ENCODE measurements at places on chromosomes 5 and 9.

- no peaks in the 10 kb centered on the region for H3K4me1 ChIP-seq
- no peaks in the 10 kb centered on the region for H3K27me3 ChIP-seq
- no peak for DNase-seq
- H3K27ac ChIP-seq: no peak overlapping the region
These were observed 131.4 kb downstream of the CD180 start for GRCh38 chr5:67065237-67065636.

- peak overlapping the region; percentile 63 for H3K27ac ChIP-seq
- H3K4me3 ChIP-seq: peak overlapping the region; percentile 82
- H3K36me3 ChIP-seq: peaks cover 21% of the 10 kb centered on the region
- no peaks in the 10 kb centered on the region for H3K27me3 ChIP-seq
- peaks cover 18% of the 10 kb centered on the region for H3K4me1 ChIP-seq
These were observed 530 bp downstream of the RAPGEF1 start for GRCh38 chr9:131739133-131739958.

DNA sequence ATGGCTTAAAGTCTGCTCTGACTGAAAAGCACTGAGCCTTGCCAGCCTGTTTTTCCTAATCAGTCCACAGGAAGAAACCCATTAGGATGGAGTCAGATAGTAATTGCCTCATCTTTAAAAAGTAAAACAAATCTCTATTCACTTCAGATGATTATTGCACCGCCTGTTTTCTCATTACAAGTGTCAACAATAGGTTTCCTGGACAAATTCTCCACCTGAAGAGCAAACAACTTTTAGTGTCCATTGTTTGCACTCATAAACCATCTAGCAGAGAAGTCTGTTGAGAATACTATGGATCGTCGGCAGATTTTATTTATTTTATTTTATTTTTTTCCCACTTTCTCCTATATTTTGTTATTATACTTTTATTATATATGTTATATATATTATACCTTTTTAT lies 20.3 kb downstream of the C5orf63 start:
- no peaks in the 10 kb centered on the region for H3K4me1 ChIP-seq
- H3K27ac ChIP-seq: no peak overlapping the region
- H3K27me3 ChIP-seq: no peaks in the 10 kb centered on the region
- DNase-seq: no peak
- H3K4me3 ChIP-seq: no peak overlapping the region

DNA sequence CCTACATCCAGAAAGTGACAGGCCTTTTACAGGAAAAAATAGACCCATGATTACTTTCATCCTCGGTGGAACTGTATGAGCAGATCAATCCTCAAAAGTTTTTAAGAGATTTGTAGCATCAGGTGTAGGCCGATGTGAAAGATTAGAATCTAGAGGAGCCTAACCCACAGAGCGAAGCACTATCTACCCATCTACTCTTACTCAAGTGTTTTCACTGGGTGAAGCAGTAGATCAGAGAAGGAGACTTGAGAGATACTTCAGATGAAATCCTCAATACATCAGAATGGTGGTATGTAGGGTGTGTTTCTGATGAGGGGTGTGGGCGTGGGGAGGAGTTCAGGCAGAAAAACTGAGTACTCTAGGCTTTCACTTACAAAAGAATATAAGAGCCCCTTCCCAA lies 192.8 kb downstream of the FER start:
- no peak overlapping the region for H3K4me3 ChIP-seq
- H3K27ac ChIP-seq: no peak overlapping the region
- H3K36me3 ChIP-seq: no peaks in the 10 kb centered on the region
- H3K27me3 ChIP-seq: no peaks in the 10 kb centered on the region

- no peaks in the 10 kb centered on the region for H3K27me3 ChIP-seq
- no peaks in the 10 kb centered on the region for H3K4me1 ChIP-seq
- H3K27ac ChIP-seq: no peak overlapping the region
- no peaks in the 10 kb centered on the region for H3K36me3 ChIP-seq
- DNase-seq: no peak
These were observed 166.2 kb downstream of the NFIB start for GRCh38 chr9:14147738-14148137.

GRCh38 chr9:115845648-115846312 lies 307.8 kb upstream of the PAPPA start:
- no peaks in the 10 kb centered on the region for H3K36me3 ChIP-seq
- H3K4me3 ChIP-seq: no peak overlapping the region
- DNase-seq: peak; percentile 2

- H3K36me3 ChIP-seq: no peaks in the 10 kb centered on the region
- no peak overlapping the region for H3K27ac ChIP-seq
- H3K27me3 ChIP-seq: no peaks in the 10 kb centered on the region
These were observed 294.3 kb downstream of the FBXL7 start for GRCh38 chr5:15794052-15794985.

GRCh38 chr5:171848486-171848885 lies 62.9 kb downstream of the SMIM23 start:
- H3K4me3 ChIP-seq: no peak overlapping the region
- no peaks in the 10 kb centered on the region for H3K4me1 ChIP-seq
- no peak for DNase-seq
- H3K27ac ChIP-seq: no peak overlapping the region
- H3K27me3 ChIP-seq: no peaks in the 10 kb centered on the region

- H3K4me1 ChIP-seq: no peaks in the 10 kb centered on the region
- DNase-seq: no peak
- H3K27ac ChIP-seq: no peak overlapping the region
These were observed 38.6 kb downstream of the CAPSL start for GRCh38 chr5:35899800-35900199.

GRCh38 chr9:88011005-88011766 lies 36.9 kb upstream of the CDK20 start:
- no peak overlapping the region for H3K4me3 ChIP-seq
- H3K36me3 ChIP-seq: no peaks in the 10 kb centered on the region
- no peaks in the 10 kb centered on the region for H3K27me3 ChIP-seq
- DNase-seq: no peak
- H3K4me1 ChIP-seq: no peaks in the 10 kb centered on the region

GRCh38 chr5:37002176-37002751 lies 125.7 kb downstream of the NIPBL start:
- no peak overlapping the region for H3K4me3 ChIP-seq
- H3K36me3 ChIP-seq: peaks cover 4% of the 10 kb centered on the region
- H3K27ac ChIP-seq: no peak overlapping the region
- DNase-seq: no peak
- no peaks in the 10 kb centered on the region for H3K4me1 ChIP-seq

- H3K27me3 ChIP-seq: no peaks in the 10 kb centered on the region
- H3K4me3 ChIP-seq: no peak overlapping the region
These were observed 80.3 kb upstream of the SARDH start for GRCh38 chr9:133818444-133818843.

- no peaks in the 10 kb centered on the region for H3K4me1 ChIP-seq
- no peaks in the 10 kb centered on the region for H3K36me3 ChIP-seq
- H3K4me3 ChIP-seq: no peak overlapping the region
- DNase-seq: peak; percentile 62
- no peak overlapping the region for H3K27ac ChIP-seq
These were observed 112.5 kb downstream of the FAM174A start for GRCh38 chr5:100647461-100648230.

DNA sequence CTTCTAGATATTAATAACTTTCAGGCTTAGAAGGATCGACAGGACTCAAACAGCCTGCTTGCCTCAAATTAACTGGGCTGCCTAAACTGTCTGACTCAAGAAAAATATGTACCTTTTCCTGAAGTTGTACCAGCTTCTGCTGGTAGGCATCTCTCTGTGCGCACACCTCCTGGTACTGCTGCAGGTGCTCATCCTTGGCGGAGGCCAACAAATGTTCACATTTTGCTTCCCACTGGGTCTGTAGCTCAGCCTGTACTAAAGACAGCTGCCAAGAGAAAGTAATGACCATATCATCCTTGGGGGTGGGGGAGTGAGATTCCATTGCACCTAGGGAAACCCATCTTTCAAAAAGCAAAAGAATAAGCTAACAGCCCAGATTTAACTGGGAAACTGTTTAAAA lies 22.5 kb downstream of the SLC31A2 start:
- H3K27me3 ChIP-seq: no peaks in the 10 kb centered on the region
- no peaks in the 10 kb centered on the region for H3K4me1 ChIP-seq
- DNase-seq: no peak
- no peak overlapping the region for H3K27ac ChIP-seq
- peaks cover 45% of the 10 kb centered on the region for H3K36me3 ChIP-seq

GRCh38 chr5:169039592-169039991 lies 261.3 kb downstream of the SLIT3 start:
- H3K27me3 ChIP-seq: no peaks in the 10 kb centered on the region
- DNase-seq: no peak
- no peak overlapping the region for H3K27ac ChIP-seq
- H3K4me3 ChIP-seq: no peak overlapping the region

GRCh38 chr9:33818847-33819500 lies 2.0 kb downstream of the UBE2R2 start:
- peak overlapping the region; percentile 98 for H3K27ac ChIP-seq
- no peaks in the 10 kb centered on the region for H3K27me3 ChIP-seq
- H3K36me3 ChIP-seq: no peaks in the 10 kb centered on the region
- DNase-seq: no peak
- H3K4me1 ChIP-seq: peaks cover 5% of the 10 kb centered on the region

DNA sequence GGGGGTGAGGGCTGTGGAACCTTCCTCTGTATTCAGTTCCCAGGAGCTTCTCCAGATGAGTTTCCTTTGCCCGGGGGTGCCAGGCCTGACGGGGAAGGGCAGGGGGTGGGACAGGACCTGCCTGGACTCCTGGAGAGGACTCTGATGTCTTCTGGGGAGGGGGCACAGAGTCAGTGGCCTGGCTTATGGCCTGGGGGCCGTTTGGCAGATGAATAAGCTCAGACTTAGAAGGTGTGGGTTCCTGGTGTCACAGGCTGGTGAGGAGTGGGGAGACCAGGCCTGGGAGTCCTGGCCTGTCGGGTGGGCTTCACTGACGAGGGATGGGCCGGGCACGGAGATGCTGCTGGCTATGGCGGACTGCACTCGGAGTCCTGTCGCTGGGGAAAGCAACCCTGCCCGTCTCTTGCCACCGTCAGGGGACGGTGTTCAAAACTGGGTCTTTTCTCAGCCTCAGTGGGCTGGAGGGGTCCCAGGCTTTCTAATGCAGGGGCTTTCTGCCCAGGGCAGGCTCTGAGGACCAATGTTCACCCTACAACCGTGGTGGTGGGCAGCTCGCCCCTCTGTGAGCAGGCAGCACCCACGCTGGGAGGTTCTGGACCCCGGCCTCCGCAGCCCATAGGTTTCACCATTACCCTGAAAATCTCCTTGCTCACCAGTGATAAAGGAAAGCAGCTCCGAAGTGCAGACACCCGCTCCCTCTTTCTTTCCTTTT lies 16.2 kb downstream of the COL5A1 start:
- no peak overlapping the region for H3K27ac ChIP-seq
- no peak for DNase-seq
- no peak overlapping the region for H3K4me3 ChIP-seq

GRCh38 chr5:127064253-127064840 lies 9.0 kb downstream of the C5orf63 start:
- H3K4me1 ChIP-seq: no peaks in the 10 kb centered on the region
- H3K27ac ChIP-seq: no peak overlapping the region
- no peak overlapping the region for H3K4me3 ChIP-seq
- H3K36me3 ChIP-seq: peaks cover 2% of the 10 kb centered on the region
- no peak for DNase-seq

DNA sequence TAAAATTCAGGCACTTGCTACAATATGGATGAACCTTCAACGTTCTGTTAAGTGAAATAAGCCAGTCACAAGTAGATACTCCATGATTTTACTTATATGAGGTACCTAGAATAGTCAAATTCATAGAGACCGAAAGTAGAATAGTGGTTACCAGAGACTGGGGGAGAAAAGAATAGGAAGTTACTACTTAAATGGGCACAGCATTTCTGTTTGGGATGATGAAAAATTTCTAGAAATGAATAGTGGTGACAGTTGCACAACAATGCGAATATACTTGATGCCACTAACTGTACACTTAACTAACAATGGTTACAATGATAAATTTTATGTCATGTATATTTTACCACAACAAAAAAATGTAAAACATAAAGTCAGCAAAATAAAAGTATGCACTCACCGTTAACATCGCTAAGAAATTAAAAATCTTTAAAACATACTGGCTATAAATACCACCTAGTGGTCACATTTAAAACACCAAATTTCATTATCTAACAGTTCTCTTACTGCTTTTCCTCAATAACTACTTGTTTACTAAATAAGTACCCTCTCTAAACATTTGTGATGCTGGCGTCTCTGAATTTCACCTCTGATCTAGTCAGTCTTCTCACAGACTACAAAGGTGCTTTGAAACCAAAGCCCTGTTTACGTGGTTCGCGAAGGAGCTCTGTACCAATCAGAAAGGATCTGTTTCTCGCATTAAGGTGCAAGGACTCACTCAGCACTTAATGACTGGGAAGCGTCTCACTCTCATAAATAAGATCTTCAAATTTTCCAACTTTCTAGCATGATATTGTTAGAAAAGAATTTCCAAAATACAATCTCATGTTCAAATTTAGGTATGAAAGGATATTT lies 22.7 kb downstream of the KIF3A start:
- no peaks in the 10 kb centered on the region for H3K36me3 ChIP-seq
- H3K4me1 ChIP-seq: no peaks in the 10 kb centered on the region
- no peaks in the 10 kb centered on the region for H3K27me3 ChIP-seq
- peak; percentile 7 for DNase-seq
- no peak overlapping the region for H3K27ac ChIP-seq
- no peak overlapping the region for H3K4me3 ChIP-seq

DNA sequence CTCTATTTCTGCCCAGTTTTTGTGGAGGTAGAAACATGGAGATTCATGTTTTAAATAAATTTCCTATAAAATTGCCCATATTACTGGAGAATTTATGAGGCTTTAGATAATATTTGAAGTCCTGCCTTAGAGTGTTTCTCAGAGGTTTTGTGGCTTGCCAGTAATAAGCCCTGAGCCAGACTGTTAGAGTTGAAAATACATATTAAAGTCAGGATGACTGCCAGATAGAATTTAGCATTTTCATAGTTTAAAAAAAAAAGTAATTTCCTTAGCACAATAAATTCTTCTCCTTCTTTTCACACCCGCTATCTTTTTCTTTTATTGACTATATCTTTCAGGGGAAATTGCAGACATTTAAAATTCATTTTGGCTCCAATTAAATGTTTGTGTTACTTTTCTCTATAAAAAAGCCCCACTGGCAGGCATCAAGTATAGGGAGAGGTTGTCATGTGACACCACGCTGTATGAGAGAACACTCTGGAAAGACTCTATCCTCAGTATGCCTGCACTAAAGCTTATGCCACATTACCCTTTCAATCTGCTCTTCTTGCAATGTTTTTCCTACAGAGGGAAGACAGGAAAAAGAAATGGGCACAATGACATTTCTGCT lies 135.2 kb downstream of the MPDZ start:
- no peak overlapping the region for H3K4me3 ChIP-seq
- H3K27ac ChIP-seq: no peak overlapping the region
- H3K36me3 ChIP-seq: no peaks in the 10 kb centered on the region

Measured in small intestine (tissue), 16 donors.